Natural killer cell treated with Interleukin-12 subunit alpha and Interleukin-12 subunit beta and Interleukin-15 and Interleukin-18, amount 100 ng/mL, for 72 hours (primary cell): ENCODE measurements at places on chromosomes 12 and 14. TPM values are rescaled to one million over a fixed set of nuclear protein-coding genes. Genes with fewer than 3 reads are reported as not detected.

DNA sequence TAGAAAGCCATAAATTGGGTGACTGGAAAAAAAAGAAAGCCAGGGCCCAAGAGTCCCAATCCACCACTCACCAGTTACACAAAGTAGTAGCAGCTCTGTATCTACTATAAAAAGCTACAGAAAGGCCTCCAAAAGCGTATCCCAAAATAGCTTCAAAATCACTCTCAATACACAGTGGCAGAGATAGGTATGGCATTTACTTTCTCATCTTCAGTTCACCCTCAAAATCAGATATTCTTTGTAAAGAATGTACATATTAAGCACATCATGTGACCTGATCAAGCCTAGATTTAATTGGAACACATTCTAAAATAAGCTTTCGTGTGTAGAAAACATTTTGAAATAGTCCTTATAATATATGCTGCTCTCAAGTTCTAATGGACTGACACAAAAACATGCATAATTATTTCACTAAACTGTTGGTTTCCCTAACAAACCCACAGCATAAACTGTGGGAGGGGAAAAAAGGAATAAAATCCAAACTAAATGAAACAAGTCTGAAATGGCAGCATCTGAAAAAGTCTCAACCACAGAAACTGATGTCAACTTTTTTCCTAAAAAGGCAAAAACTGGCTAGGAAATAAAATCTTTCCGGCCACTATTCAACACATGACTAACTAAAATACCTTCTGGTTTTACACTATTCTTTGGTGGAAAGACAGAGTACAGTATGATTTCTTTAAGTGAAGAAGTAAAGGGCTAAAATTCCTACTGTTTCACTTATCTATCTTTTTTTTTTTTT, 25.9 kb downstream of the UBE2N start:
- DNase-seq, result no peak

DNA sequence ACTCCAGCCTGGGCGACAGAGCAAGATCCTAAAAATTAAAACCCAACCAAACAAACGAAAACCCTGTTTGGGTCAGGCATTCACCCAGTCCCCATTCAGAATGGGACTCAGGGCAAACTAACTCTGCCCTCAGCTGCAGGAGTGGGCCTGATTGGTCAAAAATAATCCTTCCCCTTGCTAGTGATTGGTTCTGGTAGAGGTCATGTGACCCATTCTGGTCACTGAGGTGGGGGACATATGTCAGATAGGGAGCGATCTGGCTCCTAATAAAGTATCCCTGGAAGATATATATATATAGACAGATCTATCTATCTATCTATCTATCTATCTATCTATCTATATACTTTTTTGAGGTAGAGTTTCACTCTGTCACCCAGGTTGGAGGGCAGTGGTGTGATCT, 29.5 kb upstream of the MED13L start:
- DNase-seq, result no peak

DNA sequence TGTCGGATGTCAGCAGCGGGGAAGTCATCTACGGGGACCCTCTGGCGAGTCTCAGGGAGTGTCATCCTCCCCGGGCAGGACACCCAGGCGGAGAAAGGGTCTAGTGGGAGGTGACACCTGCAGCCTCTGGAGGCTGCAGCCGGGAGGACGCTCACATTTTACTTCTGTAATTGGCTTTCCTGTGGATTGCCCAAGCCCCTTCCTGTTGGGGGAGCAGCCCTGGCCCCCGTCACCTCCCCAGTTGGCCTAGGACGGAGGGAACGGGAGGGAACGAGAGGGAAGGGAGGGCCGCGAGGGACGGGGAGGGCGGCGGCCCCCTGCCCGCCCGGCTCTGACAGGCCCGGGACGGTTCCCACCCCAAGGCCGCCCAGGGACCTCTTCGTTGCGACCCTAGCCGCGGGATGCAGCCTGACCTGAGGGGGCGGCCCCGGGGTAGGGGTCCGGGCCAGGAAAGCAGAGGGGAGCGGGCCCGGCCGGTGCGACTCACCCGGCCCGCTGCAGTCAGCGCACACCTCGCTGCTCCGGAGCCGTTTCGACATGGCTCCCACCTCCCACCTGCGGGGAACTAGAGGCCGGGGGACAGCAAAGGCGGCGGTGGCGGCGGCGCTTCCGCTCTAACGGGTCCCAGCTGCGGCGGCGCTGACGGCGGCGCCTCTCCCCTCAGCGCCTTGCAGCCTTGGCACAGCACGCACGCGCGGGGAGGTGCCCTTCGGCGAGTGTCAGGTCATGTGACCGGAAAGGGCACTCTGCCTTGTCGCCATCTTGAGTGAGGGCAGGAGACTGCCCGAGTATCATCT, at the start of gene GIT2:
GIT2 (minus strand) TSS at position 683 of the 797 bp plus-strand sequence; CDS start at position 539, 144 bp downstream.
- DNase-seq, result peak; percentile 98

GRCh38 chr12:122992386-122992785, 11.9 kb downstream of the ARL6IP4 start:
- DNase-seq, result no peak

GRCh38 chr12:59934486-59934885, 338.7 kb downstream of the SLC16A7 start:
- DNase-seq, result no peak

GRCh38 chr12:3119756-3120601, 42.8 kb downstream of the TSPAN9 start:
- no peak for DNase-seq

TEDC1 gene
- 59.2 TPM for total RNA-seq

- no peak for DNase-seq
These were observed 128.0 kb downstream of the RFLNA start for GRCh38 chr12:124422570-124423523.

DNA sequence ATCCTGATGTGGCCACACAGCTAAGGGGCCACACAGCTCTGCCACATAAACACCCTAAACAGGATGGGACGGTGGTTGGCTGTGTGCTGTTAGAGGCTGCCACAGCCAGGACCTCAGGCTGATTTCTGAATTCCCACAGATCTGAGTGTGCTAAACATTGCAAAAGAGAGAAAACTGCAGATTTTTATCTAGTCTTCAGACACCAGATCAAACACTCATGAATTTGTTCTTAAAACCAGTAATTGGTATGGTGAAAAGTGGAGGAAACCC, 190.7 kb downstream of the MON2 start:
- DNase-seq, result no peak

- no peak for DNase-seq
These were observed 67.1 kb downstream of the NUAK1 start for GRCh38 chr12:106071686-106072085.

GRCh38 chr12:100401660-100402059, 44.8 kb downstream of the SLC17A8 start:
- no peak for DNase-seq

ERP27 gene
- 3.7 TPM for total RNA-seq

DNA sequence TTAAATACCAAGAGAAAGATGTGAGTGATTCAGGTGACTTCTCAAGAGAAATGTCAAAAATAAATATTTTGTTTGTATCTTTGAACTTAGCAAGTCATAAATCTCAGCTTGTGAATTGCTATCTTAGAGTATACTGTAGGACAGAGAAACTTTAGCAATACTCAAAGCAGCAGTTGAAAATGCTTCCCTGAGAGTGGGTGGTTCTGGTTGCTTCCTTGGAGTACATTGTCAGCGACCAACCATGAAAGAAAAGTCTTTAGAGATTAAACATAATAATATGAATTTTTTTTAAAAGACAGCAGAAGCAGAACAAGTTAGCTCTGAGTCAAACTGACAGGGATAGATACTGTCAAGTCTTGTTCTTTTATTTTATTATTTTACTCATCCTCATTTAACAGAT, 86.8 kb upstream of the OSBPL8 start:
- no peak for DNase-seq

GRCh38 chr12:116916714-116917114, 6.0 kb downstream of the FBXW8 start:
- peak; percentile 87 for DNase-seq

NR4A1 gene
- total RNA-seq, result 3.0 TPM

GARIN6 gene
- not detected for total RNA-seq

GRCh38 chr14:102817942-102818940, 41.0 kb downstream of the TRAF3 start:
- DNase-seq, result no peak

CABP1 gene
- total RNA-seq, result 0.24 TPM

SLC6A12 gene
- total RNA-seq, result not detected

FKBP3 gene
- total RNA-seq, result 61.2 TPM

- DNase-seq, result no peak
These were observed 13.4 kb upstream of the SMOC1 start for GRCh38 chr14:69865701-69866365.

PRB2 gene
- total RNA-seq, result not detected

GRCh38 chr12:100795174-100795799, 711 bp downstream of the ANO4 start:
- DNase-seq, result no peak

C12orf50 gene
- not detected for total RNA-seq

DNA sequence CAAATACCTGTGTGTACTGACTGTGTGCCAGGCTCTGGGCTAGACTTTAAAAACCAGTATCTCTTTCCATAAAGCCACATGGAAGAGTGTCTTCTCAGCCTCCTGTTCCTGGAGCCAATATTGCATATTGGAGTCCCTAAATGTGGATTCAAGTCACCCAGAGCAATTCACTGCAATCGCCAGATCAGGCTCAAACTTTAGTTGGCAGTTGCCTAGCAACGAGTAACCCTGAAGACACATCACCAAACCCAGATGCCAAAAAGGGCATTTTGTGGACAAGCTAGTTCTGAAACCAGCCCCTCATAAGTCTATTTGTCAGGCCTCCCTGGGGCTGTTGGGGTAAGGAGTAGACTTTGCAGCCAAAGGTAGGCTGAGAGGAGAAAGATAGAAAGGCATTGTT, 13.7 kb downstream of the DPF3 start:
- DNase-seq, result peak; percentile 6

NTN4 gene
- not detected for total RNA-seq

DNA sequence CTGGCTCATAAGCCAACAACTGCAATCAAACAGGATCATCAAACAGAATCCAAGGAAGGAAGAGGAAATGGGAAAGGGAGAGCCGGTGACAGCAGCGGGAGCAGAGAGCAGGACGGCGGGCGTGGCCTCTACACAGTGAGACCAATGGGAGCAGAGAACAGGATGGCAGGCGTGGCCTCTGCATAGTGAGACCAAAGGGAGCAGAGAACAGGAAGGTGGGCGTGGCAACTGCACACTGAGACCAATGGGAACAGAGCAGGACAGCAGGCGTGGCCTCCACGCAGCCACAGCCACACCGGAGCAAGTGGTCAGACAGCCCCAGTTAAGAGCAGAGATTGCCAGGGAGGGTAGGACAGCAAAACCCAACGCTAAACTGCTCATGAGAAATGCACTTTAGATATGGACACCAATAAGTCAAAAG, 16.4 kb downstream of the LRCOL1 start:
- no peak for DNase-seq

GRCh38 chr14:83870546-83871270, 1659.2 kb upstream of the FLRT2 start:
- DNase-seq, result no peak

GRCh38 chr14:70317969-70318634, 41.4 kb downstream of the COX16 start:
- no peak for DNase-seq

DNA sequence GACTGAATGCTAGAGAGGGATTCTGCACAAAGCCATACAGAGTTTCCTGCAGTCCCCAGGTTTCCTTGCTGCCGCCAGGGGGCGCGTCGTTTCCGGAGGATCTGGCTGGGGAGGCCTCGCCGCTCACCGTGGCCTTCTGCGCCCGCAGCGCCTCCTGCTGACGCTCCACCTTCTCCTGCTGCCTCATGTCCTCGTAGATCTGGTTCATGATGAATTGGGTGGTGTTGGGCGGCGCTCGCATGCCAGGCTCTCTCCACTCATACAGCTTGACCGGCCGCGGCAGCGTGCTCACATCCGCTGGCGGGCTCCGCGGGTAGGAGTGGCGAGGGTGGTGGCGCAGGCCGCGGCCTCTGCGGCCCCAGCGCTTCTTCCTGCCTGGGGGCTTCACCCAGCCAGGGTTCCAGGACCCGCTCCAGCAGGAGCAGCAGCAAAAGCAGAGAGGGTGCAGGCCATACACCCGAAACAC, 987 bp downstream of the CCER1 start:
- no peak for DNase-seq

DNA sequence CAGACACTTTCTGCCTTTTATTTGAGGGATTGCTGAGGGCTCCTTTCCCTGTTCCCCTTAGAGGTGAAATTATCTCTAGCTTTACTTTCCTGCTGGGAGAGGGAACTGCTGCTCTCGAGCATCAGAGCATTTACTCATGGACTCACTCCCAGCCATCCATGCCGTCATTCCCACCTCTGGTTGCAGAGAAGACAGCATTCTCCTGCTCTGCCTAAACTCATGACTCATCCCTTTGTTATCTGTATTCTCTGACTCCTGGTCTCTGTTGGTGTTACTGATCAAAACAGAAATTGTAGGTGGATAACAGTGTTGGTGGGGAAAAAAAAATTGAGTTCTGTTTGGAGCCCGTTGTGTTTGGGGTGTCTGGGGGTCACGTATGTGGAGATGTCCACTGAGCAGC, 159.3 kb downstream of the TTC8 start:
- DNase-seq, result no peak

HECTD1 gene
- total RNA-seq, result 135 TPM

DNA sequence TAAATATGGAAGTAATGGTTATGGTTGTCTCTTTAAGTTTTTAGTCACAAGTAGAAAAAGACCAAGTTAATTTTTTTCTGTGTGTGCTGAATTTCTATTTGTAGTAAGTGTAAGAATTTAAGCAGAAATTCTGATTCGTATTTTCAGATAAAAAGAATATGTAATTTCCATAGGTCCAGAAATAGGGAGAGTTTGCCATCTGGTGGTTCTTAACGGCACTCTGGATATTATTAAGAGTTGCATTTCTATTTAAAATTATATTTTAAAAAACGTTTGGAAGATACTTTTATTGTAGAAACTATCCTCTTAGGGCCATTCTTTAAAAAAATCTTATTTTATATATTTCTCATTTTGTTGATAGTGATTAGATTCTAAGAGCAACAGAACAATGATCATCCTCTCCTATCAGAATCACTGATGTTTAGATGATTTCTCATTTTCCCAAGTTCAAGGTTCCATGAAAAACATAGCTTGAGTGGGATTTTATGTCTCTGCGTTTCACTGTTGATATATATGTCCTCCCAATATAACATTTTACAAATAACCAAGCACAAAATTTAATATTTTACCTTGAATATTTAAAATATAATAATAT, 88.3 kb downstream of the LRRK2 start:
- no peak for DNase-seq

DEPDC4 gene
- total RNA-seq, result 1.2 TPM

KERA gene
- total RNA-seq, result not detected

RFX4 gene
- not detected for total RNA-seq

DNA sequence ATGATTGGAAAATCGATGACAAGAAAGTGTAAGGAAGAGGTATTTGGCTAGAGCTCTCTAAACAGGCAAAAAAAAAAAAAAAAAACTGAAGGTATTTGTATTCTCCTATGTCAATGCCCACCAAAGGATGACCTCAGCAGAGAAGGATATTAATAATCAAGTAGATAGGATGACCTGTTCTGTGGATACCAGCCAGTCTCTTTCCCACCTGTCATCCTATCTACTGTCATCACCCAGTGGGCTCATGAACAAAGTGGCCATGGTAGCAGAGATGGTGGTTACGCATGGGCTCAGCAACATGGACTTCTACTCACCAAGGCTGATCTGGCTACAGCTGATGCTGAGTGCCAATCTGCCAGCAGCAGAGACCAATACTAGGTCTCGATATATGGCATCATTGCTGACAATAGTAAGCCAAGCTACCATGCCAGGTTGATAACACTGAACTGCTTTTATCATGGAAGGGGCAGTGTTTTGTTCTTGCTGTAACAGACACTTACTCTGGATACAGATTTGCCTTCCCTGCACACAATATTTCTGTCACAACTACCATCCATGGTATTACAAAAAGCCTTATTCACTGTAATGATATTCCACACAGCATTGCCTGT, 43.5 kb downstream of the RPS6KA5 start:
- DNase-seq, result no peak
